ENCODE measurements at places on chromosomes 5 and 9. TPM values are rescaled to one million over a fixed set of nuclear protein-coding genes. Genes with fewer than 3 reads are reported as not detected.

The SLC34A3 gene
- total RNA-seq = 1.4 TPM

The IFNB1 gene
- not detected for total RNA-seq

The OLFML2A gene
- total RNA-seq = 9.0 TPM

The HTR1A gene
- not detected for total RNA-seq

The B4GALT1 gene
- 75.6 TPM for total RNA-seq

The C5orf22 gene
- 46.7 TPM for total RNA-seq

DNA sequence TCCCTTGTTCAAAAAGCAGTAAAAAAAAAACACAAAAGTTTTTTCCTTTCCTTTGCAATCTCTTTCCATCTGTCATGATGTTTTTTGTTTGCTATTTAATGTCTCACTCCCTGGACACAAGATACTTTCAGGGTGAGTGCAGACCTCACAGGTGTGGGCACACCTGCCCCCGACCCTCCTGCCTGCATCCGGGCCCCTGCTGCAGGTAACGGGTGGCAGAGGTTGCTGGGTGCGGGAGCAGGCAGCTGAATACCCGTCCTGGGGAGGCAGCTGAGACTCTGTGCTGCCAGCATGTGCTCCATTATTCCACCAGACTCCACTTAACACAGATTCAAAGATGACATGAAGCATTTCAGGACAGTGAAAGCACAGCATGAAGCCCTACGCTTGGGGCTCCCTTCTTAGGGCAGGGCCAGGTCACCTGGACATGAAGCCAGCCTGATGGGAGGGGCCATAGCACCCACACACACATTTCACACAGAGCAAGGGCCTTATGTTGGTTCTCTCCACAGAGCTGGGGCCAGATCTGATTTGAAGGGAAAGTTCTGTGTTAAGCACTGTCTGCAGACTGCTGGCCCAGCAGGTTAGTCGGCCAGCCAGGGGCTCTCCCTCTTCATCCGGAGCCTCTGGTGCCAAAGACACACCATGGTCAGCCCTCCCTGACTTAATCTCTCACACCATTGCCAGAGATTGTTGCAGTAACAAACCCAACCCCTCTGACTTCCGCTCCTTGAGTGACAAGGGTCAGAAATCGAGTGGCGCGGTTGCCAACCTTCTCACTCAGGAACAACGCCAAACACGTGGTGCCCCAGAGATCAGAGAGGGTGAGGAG, 13.0 kb downstream of the NEK6 start:
- H3K4me1 ChIP-seq = no peaks in the 10 kb centered on the region
- no peak overlapping the region for H3K4me3 ChIP-seq
- no peaks in the 10 kb centered on the region for H3K36me3 ChIP-seq
- no peaks in the 10 kb centered on the region for H3K27me3 ChIP-seq

DNA sequence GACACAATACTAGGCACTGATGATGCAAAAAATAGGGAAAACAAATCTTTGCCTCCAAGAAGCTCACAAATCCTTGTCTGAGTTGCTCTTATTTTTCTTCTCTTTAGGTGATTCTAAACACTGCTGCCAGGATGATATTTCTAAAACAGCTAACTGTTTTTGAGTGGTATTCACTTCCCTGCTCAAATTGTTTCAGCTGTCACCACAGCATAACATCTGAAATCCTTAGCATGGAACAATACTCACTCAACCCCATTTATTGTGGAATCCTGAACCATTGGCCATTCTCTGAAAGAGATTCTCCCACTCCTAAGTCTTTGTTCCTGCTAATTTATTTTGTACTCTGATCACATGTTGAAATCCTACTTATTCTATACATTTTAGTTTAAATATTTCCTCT, 4.8 kb upstream of the SHOC1 start:
- no peak for DNase-seq
- H3K4me1 ChIP-seq = peaks cover 6% of the 10 kb centered on the region
- no peaks in the 10 kb centered on the region for H3K27me3 ChIP-seq

GRCh38 chr5:1253456-1254105, 28.4 kb downstream of the SLC6A18 start:
- no peak for DNase-seq
- H3K4me1 ChIP-seq = no peaks in the 10 kb centered on the region
- H3K36me3 ChIP-seq = no peaks in the 10 kb centered on the region
- H3K4me3 ChIP-seq = no peak overlapping the region

GRCh38 chr9:130955947-130956621, 17.0 kb upstream of the FIBCD1 start:
- H3K4me3 ChIP-seq = no peak overlapping the region
- H3K27ac ChIP-seq = no peak overlapping the region
- H3K27me3 ChIP-seq = peaks cover 48% of the 10 kb centered on the region

DNA sequence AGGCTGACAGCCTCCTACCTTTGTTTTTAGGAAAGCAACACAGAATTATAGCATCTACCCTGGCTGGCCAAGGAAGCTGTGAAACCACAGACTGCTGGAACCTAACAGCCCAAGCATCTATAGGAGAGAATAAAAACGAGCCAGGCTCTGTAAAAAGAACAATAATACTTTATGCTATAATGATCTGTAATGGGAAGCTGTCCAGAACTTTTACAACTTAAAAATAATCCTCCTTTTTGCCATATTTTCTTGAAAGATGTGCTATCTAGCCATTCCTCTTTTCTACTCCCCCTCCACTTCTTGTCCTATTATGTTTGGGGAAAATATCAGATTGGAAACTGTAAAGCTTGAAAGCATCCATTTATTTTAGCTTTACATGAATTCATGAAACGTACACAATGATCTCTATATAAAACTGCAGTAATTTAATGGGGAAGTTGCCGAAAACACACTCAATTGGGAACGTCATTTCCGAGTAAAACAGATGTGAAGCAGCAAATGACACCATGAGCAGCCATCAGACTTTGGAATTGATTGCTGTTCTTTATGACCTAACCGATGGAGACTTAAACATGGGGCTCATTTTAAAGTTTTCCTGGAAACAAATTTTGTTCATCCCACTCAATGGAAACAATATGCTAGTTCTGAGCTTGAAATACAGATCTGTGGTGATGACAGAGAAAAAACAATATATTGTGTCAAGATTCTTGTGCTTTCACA, 450.3 kb upstream of the CLINT1 start:
- H3K4me3 ChIP-seq = no peak overlapping the region
- H3K27me3 ChIP-seq = peaks cover 24% of the 10 kb centered on the region
- no peaks in the 10 kb centered on the region for H3K4me1 ChIP-seq
- DNase-seq = no peak
- no peaks in the 10 kb centered on the region for H3K36me3 ChIP-seq

- DNase-seq = no peak
- no peaks in the 10 kb centered on the region for H3K36me3 ChIP-seq
- no peak overlapping the region for H3K27ac ChIP-seq
- H3K27me3 ChIP-seq = no peaks in the 10 kb centered on the region
- H3K4me3 ChIP-seq = no peak overlapping the region
Measured at GRCh38 chr5:159441441-159441840, 111.2 kb upstream of the IL12B start.

- no peak for DNase-seq
- no peaks in the 10 kb centered on the region for H3K27me3 ChIP-seq
- H3K36me3 ChIP-seq = no peaks in the 10 kb centered on the region
- H3K4me3 ChIP-seq = no peak overlapping the region
Measured at GRCh38 chr9:35599763-35600604, 5.1 kb upstream of the TESK1 start.

GRCh38 chr5:65468633-65469032, 13.1 kb downstream of the ADAMTS6 start:
- no peaks in the 10 kb centered on the region for H3K36me3 ChIP-seq
- no peaks in the 10 kb centered on the region for H3K27me3 ChIP-seq
- no peak for DNase-seq

GRCh38 chr9:94668928-94669729, 29.8 kb upstream of the FBP1 start:
- H3K27me3 ChIP-seq = no peaks in the 10 kb centered on the region
- H3K36me3 ChIP-seq = no peaks in the 10 kb centered on the region
- H3K4me3 ChIP-seq = peak overlapping the region; percentile 56
- peak overlapping the region; percentile 56 for H3K27ac ChIP-seq
- DNase-seq = peak; percentile 76

GRCh38 chr5:41083306-41083705, 12.2 kb upstream of the MROH2B start:
- no peaks in the 10 kb centered on the region for H3K27me3 ChIP-seq
- no peak overlapping the region for H3K4me3 ChIP-seq
- no peaks in the 10 kb centered on the region for H3K36me3 ChIP-seq
- H3K27ac ChIP-seq = no peak overlapping the region
- no peaks in the 10 kb centered on the region for H3K4me1 ChIP-seq

- H3K36me3 ChIP-seq = no peaks in the 10 kb centered on the region
- no peak overlapping the region for H3K27ac ChIP-seq
- peaks cover 61% of the 10 kb centered on the region for H3K27me3 ChIP-seq
- H3K4me1 ChIP-seq = no peaks in the 10 kb centered on the region
- no peak overlapping the region for H3K4me3 ChIP-seq
Measured at GRCh38 chr9:134863941-134864820, 16.4 kb upstream of the FCN2 start.

- H3K27me3 ChIP-seq = no peaks in the 10 kb centered on the region
- H3K36me3 ChIP-seq = no peaks in the 10 kb centered on the region
- H3K4me3 ChIP-seq = no peak overlapping the region
- no peak overlapping the region for H3K27ac ChIP-seq
- no peak for DNase-seq
Measured at GRCh38 chr5:131109540-131110255, 55.4 kb downstream of the HINT1 start.

DNA sequence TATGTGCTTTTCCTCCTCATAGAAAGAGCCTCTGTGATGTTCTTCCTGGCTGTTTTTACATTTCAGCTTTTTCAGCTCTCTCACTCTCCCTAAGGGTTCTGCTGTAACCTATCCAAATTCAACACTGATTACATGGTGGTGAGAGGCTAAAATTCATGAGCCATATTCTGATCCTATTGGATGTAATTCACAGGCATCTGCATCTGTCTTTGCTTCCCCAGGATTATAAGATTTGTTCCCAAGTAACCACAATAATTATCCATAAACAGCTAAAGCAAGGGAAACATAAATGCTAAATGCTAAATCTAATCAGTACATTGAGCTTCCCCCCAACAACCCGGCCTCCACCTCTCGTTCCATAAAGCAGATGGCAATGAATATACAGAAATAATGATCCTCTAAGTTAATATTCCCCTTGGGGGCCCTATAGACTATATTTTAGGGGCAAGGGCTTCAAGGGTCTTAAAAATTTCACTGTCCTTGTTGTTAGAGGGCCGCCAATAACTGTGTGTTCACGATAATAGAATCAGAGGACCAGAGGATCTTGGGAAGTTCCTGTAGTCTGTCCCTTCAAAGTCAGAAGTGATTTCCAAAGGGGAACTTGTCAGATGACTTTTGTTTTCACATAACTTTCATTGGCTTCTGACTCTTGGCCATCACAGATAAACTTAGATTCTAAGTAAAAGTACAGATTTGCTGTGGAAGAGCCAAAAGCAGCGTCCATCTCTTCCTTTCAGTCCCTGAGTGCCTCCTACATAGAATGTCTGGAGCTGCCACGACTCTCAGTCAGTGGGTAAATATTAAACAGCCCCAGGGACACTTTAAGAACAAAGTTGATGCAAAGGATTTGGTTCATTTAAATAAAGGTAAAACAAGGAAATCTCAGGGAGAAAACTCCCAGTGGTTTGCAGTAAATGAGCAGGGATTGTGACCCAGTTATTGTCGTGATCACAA, 125.6 kb downstream of the ALDH1A1 start:
- H3K27ac ChIP-seq = peak overlapping the region; percentile 92
- H3K4me1 ChIP-seq = peaks cover 31% of the 10 kb centered on the region
- no peaks in the 10 kb centered on the region for H3K36me3 ChIP-seq
- DNase-seq = no peak
- no peak overlapping the region for H3K4me3 ChIP-seq
- H3K27me3 ChIP-seq = no peaks in the 10 kb centered on the region

GRCh38 chr5:17087035-17087434, 130.4 kb upstream of the BASP1 start:
- H3K27me3 ChIP-seq = no peaks in the 10 kb centered on the region
- no peak overlapping the region for H3K27ac ChIP-seq
- H3K4me1 ChIP-seq = no peaks in the 10 kb centered on the region
- H3K4me3 ChIP-seq = no peak overlapping the region
- DNase-seq = no peak
